ENCODE measurements at places on chromosomes 7 and 10. TPM values are rescaled to one million over a fixed set of nuclear protein-coding genes. Genes with fewer than 3 reads are reported as not detected.

WIPF3 gene
- total RNA-seq, result 4.1 TPM

EPO gene
- 1.1 TPM for total RNA-seq

STEAP1B gene
- total RNA-seq, result 1.2 TPM

NUPR2 gene
- not detected for total RNA-seq

POP7 gene
- total RNA-seq, result 26.3 TPM

DEPP1 gene
- 53.0 TPM for total RNA-seq

CHCHD2 gene
- 439 TPM for total RNA-seq

LYZL1 gene
- total RNA-seq, result not detected

PKD1L1 gene
- total RNA-seq, result 0.41 TPM

TMEM26 gene
- total RNA-seq, result 0.29 TPM

GRB10 gene
- total RNA-seq, result 33.9 TPM

SAMD9 gene
- 15.9 TPM for total RNA-seq

NUTM2B gene
- total RNA-seq, result 0.41 TPM

ZNF248 gene
- 28.2 TPM for total RNA-seq

PLEKHS1 gene
- 0.14 TPM for total RNA-seq

TBRG4 gene
- total RNA-seq, result 34.7 TPM

C10orf71 gene
- not detected for total RNA-seq

MET gene
- 13.8 TPM for total RNA-seq

PAPSS2 gene
- 28.0 TPM for total RNA-seq

SMC3 gene
- 45.3 TPM for total RNA-seq

DNMBP gene
- 34.9 TPM for total RNA-seq

LAMTOR4 gene
- total RNA-seq, result 53.3 TPM

SPDYE8 gene
- total RNA-seq, result 0.14 TPM

FAM25C gene
- not detected for total RNA-seq

MPP7 gene
- total RNA-seq, result 9.1 TPM

MDFIC gene
- 35.8 TPM for total RNA-seq

SLIT1 gene
- total RNA-seq, result not detected

GRID1 gene
- 0.88 TPM for total RNA-seq

LLCFC1 gene
- not detected for total RNA-seq

PHYHIPL gene
- 0.83 TPM for total RNA-seq

WEE2 gene
- total RNA-seq, result not detected

FBXL13 gene
- total RNA-seq, result 3.1 TPM

SNX10 gene
- 7.7 TPM for total RNA-seq

AGAP6 gene
- 19.7 TPM for total RNA-seq

TRIM73 gene
- total RNA-seq, result 2.4 TPM

SLC18A2 gene
- 1.1 TPM for total RNA-seq

PRF1 gene
- not detected for total RNA-seq

ZNF273 gene
- 9.0 TPM for total RNA-seq

NAMPT gene
- total RNA-seq, result 30.7 TPM

GIMAP8 gene
- 16.7 TPM for total RNA-seq

GPR15LG gene
- not detected for total RNA-seq

WNT8B gene
- not detected for total RNA-seq

NCAPG2 gene
- total RNA-seq, result 0.51 TPM

PCLO gene
- total RNA-seq, result 2.6 TPM

ZFAND2A gene
- 39.4 TPM for total RNA-seq

FEZF1 gene
- total RNA-seq, result not detected

PCGF6 gene
- 1.5 TPM for total RNA-seq

TAS2R4 gene
- 0.29 TPM for total RNA-seq

ADRB1 gene
- not detected for total RNA-seq

ZNF487 gene
- total RNA-seq, result 15.2 TPM
